ENCODE measurements at places on chromosomes 5 and 9.

DNA sequence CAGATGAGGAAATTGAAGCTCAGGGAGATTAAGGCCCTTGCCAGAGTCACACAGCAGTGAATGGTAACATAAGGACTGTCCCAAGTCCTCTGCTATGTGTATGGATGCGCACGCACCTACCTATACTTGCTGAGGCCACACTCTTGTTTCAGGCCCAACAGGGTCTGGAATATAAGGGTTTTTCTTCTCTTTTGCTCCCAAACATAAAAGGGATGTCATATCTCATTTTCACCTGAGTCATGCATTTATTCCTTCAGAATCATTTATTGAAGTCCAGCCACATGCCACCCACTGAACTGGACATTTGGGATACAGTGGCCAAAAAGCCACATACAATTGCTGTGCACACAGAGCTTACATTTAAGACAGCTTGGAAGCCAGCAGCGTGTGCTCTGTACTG is 92.0 kb downstream of the SH3TC2 start:
- DNase-seq: no peak

GRCh38 chr5:137287569-137287968 is 211.6 kb downstream of the SPOCK1 start:
- no peak for DNase-seq

- no peak for DNase-seq
These were observed 28.4 kb downstream of the EHMT1 start for GRCh38 chr9:137647096-137647714.

DNA sequence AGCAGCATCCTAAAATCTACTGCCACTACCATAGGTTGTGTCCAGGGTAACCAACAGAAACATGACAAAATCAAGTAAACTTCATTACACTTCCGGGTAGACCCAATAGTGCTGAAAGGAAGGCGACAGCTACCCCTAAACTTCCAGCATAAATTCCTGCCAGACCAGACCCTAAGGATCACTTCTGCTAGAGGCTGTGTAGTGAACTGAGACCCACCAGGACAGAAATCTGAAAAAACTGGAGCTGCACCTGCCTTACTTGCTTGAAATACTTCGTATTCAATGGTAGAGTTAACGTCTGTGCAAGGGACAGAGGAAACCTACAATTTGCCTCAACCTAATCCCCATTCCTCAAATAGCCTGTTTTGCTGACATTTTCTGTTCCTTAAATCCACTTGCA is 1.0 kb upstream of the SECISBP2 start:
- no peak for DNase-seq

GRCh38 chr9:126763130-126763764 is 41.6 kb upstream of the ZBTB43 start:
- DNase-seq: no peak

- no peak for DNase-seq
These were observed at the start of gene EDIL3 for GRCh38 chr5:84384604-84385575. Gene EDIL3, minus strand, starts transcription at chr5:84384880. Its CDS starts 506 bp downstream, at chr5:84384374.

DNA sequence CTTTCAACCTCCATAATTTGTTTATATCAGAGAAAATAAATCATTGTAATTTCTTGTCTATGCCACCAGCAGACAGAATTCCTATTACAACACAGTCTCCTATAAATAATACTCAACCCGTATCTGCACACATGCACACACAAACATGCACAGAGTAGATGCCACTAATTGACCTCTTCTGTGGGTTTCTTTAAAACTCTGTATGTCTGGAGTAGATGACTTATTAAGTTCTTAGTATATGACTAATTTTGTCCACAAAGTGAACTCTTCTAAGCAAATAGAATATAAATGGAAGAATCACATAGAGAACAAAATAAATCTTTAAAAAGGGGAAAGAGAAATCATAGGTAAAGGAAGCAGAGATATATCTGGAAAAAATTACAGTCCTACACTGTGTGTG is 452.3 kb downstream of the MTRR start:
- DNase-seq: no peak
